ENCODE measurements at places on chromosomes 1 and 21. TPM values are rescaled to one million over a fixed set of nuclear protein-coding genes. Genes with fewer than 3 reads are reported as not detected.

The KPRP gene
- polyA plus RNA-seq, result 0.21 TPM

The NEXN gene
- polyA plus RNA-seq, result 11.6 TPM

The TGFBR3 gene
- 10.1 TPM for polyA plus RNA-seq

The LCE2A gene
- 1.3 TPM for polyA plus RNA-seq

The HCRTR1 gene
- polyA plus RNA-seq, result 0.02 TPM

The TNN gene
- 0.27 TPM for polyA plus RNA-seq

The SAMD13 gene
- polyA plus RNA-seq, result 2.6 TPM

The CA14 gene
- polyA plus RNA-seq, result 0.14 TPM

The TTF2 gene
- polyA plus RNA-seq, result 5.8 TPM

The ATP5PO gene
- 294 TPM for polyA plus RNA-seq

The CSF3R gene
- 8.6 TPM for polyA plus RNA-seq

The ORC1 gene
- polyA plus RNA-seq, result 0.96 TPM

The ZNF593OS gene
- 0.87 TPM for polyA plus RNA-seq

The FCMR gene
- polyA plus RNA-seq, result 59.0 TPM

The KRTAP7-1 gene
- 0.23 TPM for polyA plus RNA-seq

Data from thymus (tissue), 14 donors.